NCI-H1092 (cell line): ENCODE measurements at places on chromosomes 2 and 18.

GRCh38 chr2:101116841-101117552, 34.2 kb downstream of the TBC1D8 start:
- no peak for DNase-seq

DNA sequence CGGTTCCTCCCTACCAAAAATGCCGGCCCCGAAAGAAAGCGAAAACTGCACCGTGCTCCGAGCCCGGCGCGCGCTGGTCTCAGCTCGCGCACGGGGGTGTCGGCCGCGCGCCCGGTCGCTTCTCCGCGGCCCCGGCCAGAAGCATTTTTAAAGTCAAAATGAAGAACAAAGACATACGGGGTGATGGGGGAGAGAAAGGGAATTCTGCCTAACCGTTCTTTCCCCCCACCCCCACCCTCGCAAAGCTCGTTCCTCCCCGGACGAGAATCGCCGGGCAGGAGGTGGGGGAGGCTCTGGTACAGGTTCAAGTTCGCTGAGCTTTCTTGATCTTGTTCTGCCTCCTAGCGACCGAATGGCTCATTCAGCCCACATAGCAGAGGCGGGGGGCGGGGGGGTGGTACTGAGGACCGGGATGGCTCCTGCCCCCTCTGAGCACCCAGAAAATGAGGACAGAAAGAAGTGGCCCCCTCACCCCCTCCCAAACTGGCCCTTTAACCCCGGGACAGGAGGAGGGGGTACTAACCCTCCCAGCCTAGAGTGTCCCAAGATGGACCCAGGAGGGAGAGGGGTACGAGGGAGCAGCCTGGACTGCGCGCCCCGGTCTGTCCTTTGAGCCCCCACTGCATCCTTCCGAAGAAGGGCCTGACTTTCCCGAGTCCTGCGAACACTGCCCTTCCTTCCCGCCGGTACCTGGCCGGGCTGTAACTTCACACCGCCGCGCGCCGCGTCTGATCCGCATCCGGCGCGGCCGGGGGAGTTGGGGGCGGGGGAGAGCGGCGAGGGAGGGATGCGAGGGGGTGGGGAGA, 3.1 kb downstream of the BCL11A start:
- peak; percentile 81 for DNase-seq

DNA sequence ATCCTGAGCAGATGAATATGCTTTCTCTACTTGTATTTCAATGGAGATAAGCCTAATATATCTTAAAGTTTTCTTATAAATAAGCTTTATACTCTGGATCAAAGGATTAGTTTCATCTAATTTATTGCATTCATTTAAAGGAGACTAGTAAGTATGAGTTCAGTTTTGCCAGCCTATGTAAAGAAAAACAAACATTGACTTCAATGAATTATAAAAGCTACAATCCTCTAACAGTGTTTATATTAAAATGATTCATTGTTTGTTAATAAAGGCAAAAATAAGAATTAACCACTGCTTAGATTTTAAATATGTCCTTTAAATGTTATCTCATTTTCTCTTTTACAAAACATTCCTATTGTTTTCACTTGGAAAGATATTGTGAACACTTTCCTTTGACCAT, 566.0 kb downstream of the EPHA4 start:
- DNase-seq, result no peak

GRCh38 chr2:241686324-241686649, 328 bp downstream of the DTYMK start:
- DNase-seq, result no peak

GRCh38 chr2:178825183-178825582, 18.0 kb upstream of the TTN start:
- no peak for DNase-seq

DNA sequence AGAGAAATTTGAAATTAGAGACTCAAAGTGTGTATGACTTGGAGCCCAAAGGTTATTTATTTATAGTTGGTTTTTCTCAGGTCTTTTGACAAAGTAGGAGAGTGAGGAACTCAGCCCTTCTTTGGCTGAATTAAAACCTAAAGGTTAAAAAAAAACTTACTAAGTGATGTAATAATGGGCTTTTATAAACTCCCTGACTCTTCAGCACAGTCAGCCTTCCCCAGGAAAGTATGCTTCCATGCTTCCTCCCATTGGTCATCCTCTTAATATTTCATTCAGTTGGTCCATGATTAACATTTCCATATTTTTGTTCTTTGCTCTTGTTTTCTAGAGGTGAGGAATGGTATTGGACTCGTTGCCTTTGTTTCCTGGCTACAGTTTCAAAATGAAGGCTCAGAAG, 7.2 kb downstream of the ARPC2 start:
- no peak for DNase-seq

DNA sequence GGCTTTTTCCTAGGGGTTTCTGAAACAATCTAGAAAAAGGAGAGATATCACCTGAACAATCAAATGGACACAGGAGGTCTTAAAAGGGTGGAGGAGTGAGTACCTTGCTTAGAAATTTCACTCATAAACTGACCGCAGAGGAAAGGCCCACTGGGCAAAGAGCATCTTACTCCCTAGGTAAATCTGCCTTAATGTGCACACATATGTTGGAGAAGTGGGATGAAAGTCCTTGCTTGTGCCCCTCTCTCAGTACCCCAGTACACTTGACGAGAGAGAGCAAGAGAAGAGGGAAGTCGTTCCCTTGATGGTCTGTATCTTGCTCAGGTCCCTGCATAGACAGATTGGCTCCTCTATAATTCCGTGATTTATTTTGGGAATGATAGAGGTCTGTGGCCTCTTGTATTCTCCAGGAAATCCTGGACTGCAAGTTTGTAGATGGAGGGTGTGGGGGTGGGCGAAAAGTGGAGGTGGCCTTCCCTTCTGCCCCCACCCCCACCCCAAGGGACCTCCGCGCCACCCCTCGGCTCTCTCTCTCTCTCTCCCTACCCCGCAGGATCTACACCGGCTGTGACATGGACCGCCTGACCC, 6.8 kb downstream of the TBR1 start:
- DNase-seq, result no peak

DNA sequence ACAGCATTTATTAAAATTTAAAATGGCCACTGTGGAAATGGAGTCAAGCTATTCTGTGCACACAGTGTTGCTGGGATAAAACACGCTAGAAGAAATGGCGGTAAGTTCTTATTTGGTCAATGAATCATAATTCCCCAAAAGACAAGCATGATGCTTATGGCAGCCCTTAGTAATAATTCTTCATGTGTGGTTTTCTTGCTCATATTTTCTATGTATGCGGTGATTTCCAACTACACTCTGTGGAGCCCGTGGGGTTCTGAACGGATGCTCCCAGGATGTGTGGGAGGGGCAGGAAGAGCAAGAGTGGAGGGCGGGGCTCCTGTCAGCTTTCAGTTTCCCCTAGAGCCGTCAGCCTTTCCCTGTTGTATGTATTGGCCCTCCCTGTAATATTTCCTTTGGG, 91.7 kb upstream of the RMDN2 start:
- no peak for DNase-seq

- DNase-seq, result no peak
These were observed 46.0 kb downstream of the ODC1 start for GRCh38 chr2:10402062-10402585.

DNA sequence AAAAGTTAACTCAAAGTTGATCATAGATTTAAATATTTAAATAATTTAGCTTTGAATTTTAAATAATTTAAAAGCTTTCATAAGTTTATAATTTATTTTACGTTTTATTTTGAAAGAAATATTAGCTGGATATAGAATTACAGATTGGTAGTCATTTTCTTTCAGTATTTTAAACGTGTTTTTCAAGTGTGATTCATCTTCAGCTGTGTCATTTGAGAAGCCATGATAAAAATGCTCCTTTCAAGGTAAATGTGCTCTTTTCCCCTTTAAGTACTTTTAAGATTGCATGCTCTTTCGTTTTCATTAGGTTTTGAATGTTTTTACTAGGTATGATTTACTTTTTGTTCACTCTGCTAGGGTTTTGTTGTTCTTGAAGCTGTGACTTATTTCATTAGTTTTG, 116.8 kb upstream of the FIGN start:
- no peak for DNase-seq
